GM23338 (cell line): ENCODE measurements at places on chromosomes 12 and 14.

DNA sequence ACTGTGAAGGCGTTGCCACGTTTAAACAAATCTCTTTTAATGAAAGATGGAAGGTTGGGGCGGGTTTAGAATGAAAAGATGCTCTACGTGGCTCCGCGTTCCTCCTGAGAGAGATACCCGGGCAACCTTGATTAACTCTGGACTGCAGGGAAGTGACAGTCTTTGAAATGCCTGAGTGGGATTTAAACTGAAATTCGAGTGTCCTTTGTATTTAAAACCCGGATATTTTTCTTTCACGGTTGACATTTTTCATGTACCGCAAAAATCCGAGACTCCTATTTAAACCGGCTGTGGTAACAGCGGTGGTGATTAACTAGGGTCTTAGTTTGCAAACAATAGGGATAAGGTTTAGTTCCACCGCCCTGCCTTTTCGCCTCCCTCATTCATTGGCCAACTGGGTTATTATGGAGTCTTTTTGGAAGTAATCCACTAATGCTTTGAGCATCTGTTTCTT is 707 bp downstream of the G2E3 start:
- DNase-seq: peak; percentile 34

- no peak for DNase-seq
Observed at GRCh38 chr12:98352835-98353234, 162.6 kb upstream of the TMPO start.

DNA sequence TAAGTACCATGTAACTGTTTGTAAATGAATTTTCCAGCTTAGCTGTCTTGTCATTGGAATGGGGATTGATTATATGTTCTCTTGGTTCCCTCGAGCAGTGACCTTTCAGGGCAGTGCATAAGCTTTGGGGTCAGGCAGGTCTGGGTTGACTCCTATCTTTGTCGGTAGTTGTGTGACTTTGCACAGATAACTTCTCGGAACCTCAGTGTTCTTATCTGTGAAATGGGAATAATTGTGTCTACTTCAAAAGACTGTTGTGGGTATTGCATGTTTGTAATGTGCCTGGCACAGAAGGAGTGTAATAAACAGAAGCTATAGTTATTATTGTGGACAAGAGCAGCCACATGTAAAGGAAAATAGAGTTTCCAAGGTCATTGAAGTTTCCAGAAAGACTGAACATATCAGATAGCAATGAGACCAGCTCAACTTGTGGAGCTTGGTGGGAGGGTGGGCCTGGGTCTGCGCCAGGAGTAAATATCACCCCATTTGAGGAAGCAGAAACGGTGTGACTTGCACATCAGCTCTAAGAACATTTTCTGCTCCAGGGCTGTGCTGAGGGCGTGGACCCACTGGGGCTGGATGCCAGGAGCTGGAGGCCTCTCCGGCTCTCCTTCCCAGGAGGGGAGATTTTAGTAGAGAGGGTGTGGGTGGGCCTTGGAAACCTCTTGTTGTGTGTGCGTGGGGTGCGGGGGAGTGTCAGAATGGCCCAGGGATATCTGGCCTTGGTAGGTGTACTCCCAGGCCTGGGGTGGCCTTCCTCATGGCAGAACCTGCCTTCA is 19.7 kb downstream of the FOS start:
- DNase-seq: no peak

DNA sequence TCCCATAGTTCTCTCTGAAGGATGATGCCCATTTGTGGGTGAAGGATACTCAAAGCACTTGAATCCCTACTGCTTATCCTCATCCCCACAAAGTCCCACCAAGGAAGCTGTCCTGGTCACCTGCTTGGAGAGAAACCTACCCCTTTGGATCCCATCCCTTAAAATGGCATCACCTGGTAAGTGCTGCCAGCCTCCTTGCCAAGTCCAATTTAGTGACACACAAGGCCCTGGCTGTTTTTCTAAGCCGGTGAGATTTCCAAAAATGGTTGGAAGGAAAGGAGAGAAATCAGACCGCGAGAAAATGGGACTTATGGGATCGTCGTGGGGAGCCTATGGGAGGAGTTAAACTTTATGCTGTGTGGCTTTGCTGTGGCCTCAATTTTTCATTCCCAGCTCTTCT is 358.2 kb downstream of the FUT8 start:
- DNase-seq: no peak

DNA sequence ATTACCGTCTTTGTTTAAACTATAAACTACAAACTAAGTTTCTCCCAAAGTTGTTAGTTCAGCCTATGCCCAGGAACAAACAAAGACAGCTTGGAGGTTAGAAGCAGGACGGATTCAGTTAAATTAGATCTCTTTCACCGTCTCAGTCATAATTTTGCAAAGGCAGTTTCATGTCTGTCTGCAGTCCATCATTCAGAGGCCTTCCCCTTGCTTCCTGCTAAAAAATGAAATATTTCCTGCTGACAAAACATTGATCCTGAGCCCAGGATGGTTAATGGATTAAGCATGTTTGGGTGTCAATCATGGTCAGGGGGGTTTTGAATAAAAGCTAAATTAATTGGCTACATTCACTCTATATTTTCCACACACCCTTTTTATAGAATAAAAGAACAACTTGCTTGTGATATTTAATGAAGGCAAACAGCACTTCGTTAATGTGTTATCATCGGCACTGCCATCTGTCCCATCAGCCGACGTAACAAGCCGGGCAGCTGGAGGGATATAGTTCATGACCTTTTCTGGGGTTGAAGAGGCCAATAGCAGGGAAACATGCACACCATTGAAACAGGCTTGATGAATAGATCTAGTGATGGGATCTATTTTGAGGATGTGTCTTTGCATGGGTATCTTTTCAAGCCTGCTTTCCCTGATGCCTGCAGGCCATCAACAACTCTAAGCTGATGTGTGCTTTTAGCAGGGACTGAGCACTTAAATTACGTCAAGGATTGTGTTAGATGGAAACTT is 521.3 kb upstream of the TMEM132C start:
- no peak for DNase-seq

- DNase-seq: no peak
Observed at GRCh38 chr12:45732250-45732649, 2.7 kb downstream of the ARID2 start.

GRCh38 chr14:44112774-44113460 is 394.2 kb downstream of the FSCB start:
- no peak for DNase-seq

DNA sequence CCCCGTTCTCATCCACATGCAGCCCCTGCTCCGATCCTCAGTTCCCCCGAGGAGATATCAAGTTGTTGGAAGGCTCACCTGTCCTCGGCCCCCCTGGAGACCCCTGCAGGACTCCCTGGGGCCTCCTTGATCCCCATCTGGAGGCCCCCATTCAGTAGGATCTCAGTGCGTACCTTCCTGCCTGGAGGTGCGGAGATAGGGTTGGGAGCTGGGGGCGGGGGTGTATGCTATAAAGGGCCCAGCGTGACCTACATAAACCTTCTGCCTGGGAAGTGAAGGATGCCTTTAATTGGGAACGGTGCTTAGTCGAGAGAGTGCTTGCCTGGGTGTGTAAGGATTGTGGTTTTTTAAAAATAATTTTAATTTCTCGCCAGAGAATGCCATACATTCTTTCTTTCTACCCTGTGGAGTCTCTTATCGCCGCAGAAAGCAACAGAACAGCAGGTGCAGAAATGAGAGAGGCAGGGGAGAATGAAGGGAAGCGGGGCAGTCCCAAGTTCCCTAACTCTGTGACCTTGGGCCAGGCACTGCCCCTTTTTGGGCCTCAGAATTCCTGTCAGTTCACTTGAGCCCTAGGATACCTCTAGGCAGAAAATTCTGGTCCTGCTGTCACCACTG is 153.7 kb downstream of the TSPAN9 start:
- DNase-seq: no peak

GRCh38 chr12:126519833-126520232 is 1454.6 kb downstream of the AACS start:
- no peak for DNase-seq

DNA sequence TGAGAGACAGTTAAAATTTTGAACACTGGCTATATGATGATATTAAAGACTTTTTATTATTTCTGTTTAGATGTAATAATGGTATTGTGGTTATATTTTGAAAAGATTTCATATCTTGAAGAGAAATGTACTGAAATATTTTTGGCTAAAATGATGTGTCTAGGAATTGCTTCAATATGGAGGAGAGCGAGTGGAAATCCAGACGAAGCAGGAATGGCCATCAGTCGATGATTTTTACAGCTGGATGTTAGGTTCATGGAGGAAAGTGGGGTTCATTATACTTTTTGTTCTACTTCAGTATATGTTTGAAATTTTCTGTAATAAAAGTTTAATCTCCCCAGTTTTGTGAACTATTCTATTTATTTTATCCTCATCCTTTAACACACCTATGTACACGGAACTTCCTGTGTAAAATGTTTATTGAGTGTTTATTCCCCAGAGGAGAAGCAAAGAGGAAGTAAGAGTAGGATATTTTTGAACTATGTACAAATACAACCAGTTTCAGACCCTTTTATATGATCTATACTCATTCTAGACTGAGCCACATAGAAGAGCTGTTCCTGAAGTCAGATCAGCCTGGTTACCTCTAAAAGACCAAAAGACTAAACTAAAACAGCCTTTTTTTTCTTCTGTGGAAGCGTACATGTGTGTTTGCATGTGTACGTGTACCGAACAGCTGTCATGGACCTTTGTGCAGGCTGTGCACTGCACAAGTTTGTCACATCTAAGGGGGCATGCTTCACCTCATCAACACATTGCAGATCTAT is 211.0 kb upstream of the NUDT4 start:
- DNase-seq: no peak

DNA sequence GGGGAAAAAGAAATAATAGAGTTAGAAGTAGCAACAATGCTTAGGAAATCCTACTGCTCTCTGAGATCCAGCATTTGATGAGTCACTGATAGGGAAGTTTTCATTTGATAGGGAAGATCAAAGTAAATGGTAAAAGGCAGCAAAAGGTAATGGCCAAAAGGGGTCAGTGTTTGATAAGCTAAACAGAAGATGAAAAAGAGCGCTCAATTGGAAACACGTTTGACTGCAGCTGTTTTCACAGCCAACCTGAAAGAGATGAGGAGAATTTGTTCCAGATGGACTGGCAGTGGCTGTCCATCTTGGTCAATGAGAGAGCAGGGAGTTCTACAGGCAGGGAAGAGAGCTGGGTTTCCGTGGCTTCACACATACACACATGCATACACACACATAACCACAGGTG is 264.2 kb downstream of the TMEM132C start:
- DNase-seq: no peak

DNA sequence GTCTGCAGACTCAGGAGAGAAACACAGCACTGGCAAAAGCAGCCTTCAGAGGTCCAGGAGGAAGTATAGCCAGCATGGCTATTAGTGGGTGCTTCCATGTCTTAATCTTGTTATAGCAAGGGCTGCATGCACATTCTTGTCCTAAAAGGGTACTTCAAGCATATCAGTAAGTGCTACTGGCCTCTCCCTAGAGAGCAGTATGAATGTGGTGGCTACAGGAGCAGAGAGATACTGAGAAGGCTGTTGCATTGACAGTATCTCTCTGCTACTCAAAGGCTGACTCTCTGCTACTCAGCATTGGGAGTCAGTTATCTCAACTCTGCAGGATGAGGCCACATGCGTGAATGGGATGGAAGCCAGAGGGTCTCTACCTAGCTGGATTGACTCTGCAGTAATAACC is 2.0 kb downstream of the GARIN6 start:
- DNase-seq: peak; percentile 6

DNA sequence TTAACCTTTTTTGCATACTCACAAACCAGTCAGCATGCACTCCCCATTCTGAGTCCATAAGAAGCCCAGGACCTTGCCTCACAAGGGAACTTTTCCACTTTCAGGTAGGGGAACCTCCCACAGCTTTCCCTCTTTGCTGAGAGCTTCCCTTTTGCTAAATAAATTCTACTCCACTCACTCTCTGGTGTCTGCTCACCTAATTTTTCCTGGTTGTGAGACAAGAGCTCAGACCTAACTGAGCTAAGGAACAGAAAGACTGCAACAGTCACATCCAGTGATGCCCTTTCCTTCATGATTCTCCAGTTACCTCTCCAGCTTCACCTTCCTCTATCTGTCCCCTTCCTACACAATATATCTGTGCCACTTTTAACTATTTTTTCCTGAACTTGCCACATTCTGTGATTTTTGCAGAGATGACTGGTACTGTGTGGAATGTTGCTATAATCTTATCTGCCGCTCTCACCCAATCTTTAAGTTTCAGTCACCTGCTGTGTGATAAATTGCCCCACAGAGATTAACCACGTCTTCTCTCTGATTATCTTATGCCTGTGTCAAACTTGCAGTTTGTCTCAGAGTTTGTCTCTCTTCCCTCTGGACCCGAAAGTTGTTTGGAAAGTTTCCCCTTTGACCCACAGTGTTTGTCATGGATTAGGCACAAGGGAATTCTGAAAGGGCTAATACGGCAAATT is 737.1 kb upstream of the FLRT2 start:
- no peak for DNase-seq

- no peak for DNase-seq
Observed at GRCh38 chr12:22313286-22313962, 21.1 kb downstream of the ST8SIA1 start.

GRCh38 chr12:51190820-51191219 is 17.9 kb upstream of the TFCP2 start:
- no peak for DNase-seq

GRCh38 chr12:114194956-114195355 is 211.0 kb downstream of the TBX5 start:
- DNase-seq: no peak

GRCh38 chr12:4108803-4109345 is 164.7 kb upstream of the CCND2 start:
- no peak for DNase-seq

- DNase-seq: peak; percentile 91
Observed at GRCh38 chr12:113896194-113896593, 69.9 kb downstream of the RBM19 start.

DNA sequence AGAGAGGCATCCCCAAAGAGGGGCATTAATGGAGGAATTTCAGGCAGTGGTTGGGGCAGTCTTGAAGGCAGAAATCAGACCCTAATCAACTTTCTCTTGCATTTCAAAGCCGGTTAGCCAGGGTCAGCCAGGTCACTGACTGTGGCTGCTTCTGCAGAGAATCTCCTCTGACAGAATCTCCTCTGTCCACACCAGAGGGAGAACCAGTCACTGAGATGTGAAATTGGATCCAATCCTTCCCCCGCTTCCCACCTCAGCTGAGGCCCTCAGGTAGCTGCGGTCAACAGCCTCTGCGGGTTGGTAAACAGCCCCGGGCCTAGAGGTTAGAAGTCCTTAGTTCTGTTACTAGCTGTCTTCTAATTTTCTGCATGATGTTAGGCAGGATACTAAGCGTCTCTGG is 39.8 kb upstream of the NUAK1 start:
- peak; percentile 8 for DNase-seq

- no peak for DNase-seq
Observed at GRCh38 chr12:131281016-131281415, 327.3 kb downstream of the ADGRD1 start.
